ENCODE measurements at places on chromosomes 2 and 18.

DNA sequence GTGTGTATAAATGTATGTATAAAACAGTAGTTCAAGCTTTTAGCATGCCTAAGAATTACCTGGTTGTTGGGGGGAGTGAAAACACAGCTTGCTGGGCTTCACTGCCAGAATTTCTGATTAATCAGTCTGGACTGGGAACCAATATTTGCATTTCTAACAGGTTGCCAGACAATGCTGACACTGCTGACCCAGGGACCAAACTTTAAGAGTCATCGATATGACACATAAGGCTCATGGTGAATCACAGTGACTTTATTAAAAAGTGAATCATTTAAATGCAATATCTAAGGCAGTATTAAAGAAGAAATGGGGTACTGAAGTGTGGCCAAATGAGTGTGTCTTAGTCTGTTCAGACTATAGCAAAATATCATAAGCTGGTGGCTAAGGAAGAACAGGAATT is 195.9 kb upstream of the DTNA start:
- no peak for DNase-seq

GRCh38 chr2:67108231-67108630 is 288.9 kb upstream of the ETAA1 start:
- no peak for DNase-seq

DNA sequence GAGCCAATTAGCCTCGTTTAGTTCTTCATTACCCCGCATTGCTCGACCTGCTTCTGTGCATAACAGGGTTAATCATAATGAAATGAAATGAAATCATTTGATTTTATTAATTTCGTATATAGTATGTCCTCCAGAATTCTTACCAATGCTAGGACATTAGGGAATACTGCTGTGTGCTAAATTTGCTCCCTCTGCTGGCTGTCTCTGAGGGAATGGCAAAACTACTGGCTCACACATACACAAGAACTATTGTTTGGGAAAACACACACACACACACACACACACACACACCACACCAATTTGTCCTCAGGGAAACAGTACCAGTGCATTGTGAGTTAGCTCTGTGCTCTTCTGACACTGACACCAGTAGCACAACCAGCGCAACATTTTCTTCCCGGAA is 273.3 kb upstream of the TCF4 start:
- DNase-seq = no peak

DNA sequence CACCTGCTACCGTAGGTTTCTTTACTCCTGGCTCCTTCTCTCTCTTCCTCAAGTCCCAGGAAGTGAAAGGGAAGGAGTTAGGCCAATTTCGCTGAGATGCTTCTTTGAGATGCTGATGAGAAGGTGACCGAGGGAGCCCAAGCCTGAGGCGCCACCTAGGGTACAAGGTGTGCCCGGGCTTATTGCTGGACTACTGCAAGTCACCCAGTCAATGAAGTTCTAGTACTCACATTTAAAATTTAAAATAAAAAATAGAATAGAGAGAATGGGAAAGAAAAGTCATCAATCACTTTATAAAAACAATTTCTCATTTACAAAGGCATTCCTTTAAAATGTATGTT is 45.3 kb downstream of the ACAA2 start:
- DNase-seq = no peak
